ENCODE measurements at places on chromosomes 7 and 10. TPM values are rescaled to one million over a fixed set of nuclear protein-coding genes. Genes with fewer than 3 reads are reported as not detected.

GRCh38 chr10:114879541-114880158 lies 58.1 kb downstream of the FHIP2A start:
- H3K27me3 ChIP-seq, result no peaks in the 10 kb centered on the region
- H3K36me3 ChIP-seq, result no peaks in the 10 kb centered on the region
- H3K27ac ChIP-seq, result no peak overlapping the region
- H3K4me1 ChIP-seq, result 0 out of 2 replicates have a peak, but pooled peaks cover 2% of the 10 kb centered on the region

DNA sequence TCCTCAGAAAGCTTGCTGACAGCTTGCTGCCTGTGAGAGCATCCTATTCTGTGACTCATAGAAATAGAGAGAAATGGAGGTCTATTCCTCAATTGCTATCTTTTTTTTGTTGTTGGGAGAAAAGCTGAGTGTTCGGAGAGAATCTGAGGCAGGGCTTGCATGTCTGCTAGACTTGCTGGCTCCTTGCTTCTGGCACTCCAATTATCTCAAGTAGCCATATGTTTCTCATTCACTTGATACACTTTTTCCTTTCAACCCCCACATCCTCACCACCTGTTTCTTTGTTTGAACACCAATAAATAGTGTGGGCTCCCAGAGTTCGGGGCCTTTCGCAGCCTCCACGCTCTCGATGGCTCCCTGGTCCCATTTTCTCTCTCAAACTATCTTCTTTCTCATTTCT lies 172.2 kb downstream of the SH2D4B start:
- no peaks in the 10 kb centered on the region for H3K36me3 ChIP-seq
- H3K27me3 ChIP-seq, result no peaks in the 10 kb centered on the region
- no peak overlapping the region for H3K4me3 ChIP-seq
- H3K4me1 ChIP-seq, result peaks cover 4% of the 10 kb centered on the region
- no peak overlapping the region for H3K27ac ChIP-seq
- DNase-seq, result no peak

DNA sequence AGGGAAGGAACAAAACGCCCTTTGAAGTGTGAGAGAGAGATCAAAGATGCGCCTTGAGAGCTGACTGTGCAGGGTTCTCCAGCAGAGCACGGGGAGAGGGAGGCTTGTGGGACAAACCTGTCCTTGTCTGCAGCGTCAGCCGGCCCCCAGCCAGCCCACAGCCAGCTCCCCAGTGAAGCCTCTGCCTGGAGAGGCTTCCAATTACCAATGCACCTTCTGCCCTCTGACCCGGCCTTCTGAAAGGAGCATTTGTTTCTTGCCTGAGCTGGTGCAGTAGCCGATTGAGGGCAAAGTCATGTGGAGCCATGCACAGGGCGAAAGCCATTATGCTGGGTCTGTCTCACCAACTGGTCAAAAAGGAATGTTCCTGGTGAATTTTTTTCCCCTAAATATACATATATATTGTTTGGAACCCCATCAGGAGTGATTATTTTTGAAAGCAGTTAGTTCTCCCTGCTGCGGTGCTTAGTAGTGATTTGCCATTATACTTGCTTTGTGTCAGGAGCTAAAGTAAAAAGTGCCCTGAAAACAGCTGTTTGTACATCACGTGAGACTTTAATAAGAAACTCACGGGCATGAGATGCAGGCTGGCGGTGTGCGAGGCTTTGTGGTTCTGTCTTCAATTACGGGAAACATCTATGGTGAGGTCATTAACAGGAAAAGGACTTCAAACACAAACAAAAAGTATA lies 268.6 kb downstream of the KLF6 start:
- no peaks in the 10 kb centered on the region for H3K36me3 ChIP-seq
- no peaks in the 10 kb centered on the region for H3K4me1 ChIP-seq
- H3K4me3 ChIP-seq, result no peak overlapping the region
- H3K27ac ChIP-seq, result no peak overlapping the region

DNA sequence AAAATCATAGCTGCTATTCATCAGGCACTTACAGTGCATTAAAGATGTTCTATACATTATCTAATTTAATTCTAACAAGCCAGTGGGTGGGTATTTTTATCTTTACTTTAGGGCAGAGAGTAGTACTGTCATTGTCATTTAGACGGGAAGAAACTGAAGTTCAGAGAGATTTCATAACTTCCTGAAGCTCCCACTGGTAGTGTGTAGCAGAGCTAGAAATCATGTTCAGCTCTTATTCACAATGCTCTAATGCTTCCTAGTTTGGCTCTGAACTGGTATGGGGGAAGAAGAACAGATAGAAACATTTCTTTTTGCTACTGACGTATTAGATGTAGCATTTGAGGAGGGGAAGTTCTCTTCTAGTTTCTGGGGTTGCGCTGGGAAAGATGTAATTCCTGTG lies 116.7 kb downstream of the CYP26A1 start:
- H3K4me3 ChIP-seq, result no peak overlapping the region
- H3K27ac ChIP-seq, result no peak overlapping the region
- no peaks in the 10 kb centered on the region for H3K4me1 ChIP-seq
- no peaks in the 10 kb centered on the region for H3K27me3 ChIP-seq
- DNase-seq, result no peak
- no peaks in the 10 kb centered on the region for H3K36me3 ChIP-seq

GRCh38 chr10:87775766-87776165 lies 42.3 kb downstream of the ATAD1 start:
- H3K4me1 ChIP-seq, result no peaks in the 10 kb centered on the region
- no peaks in the 10 kb centered on the region for H3K27me3 ChIP-seq
- no peak overlapping the region for H3K27ac ChIP-seq

GRCh38 chr7:151869455-151869854 lies 7.5 kb downstream of the PRKAG2 start:
- no peak overlapping the region for H3K27ac ChIP-seq
- no peaks in the 10 kb centered on the region for H3K36me3 ChIP-seq
- H3K4me3 ChIP-seq, result no peak overlapping the region
- no peak for DNase-seq
- peaks cover 2% of the 10 kb centered on the region for H3K4me1 ChIP-seq
- no peaks in the 10 kb centered on the region for H3K27me3 ChIP-seq

- no peak overlapping the region for H3K27ac ChIP-seq
- no peaks in the 10 kb centered on the region for H3K27me3 ChIP-seq
- H3K4me1 ChIP-seq, result no peaks in the 10 kb centered on the region
- DNase-seq, result no peak
Observed at GRCh38 chr10:9238041-9238440, 1183.6 kb downstream of the GATA3 start.

DNA sequence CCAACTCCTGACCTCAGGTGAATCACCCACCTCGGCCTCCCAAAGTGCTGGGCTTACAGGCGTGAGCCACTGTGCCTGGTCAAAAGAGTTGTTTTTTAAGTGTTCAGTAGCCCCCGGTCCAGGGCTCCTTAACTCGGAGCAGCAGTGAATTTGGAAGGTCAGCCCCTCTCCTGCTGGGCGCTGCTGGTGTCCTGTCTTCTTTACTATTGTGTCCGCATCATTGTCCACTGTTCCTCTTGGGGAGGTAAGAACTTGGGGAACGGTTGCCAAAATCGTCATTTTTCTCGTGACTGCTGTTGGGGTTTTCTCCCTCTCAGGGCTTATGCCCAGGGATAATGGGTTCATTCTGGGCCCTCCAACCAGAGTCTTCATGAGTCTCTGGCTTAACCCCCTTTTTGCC lies 46.7 kb downstream of the CAMK1D start:
- H3K4me1 ChIP-seq, result no peaks in the 10 kb centered on the region
- H3K36me3 ChIP-seq, result no peaks in the 10 kb centered on the region
- H3K27me3 ChIP-seq, result no peaks in the 10 kb centered on the region
- no peak for DNase-seq
- no peak overlapping the region for H3K4me3 ChIP-seq

- no peak overlapping the region for H3K27ac ChIP-seq
- no peaks in the 10 kb centered on the region for H3K4me1 ChIP-seq
- no peak overlapping the region for H3K4me3 ChIP-seq
- H3K36me3 ChIP-seq, result no peaks in the 10 kb centered on the region
Observed at GRCh38 chr7:12351843-12352242, 51.8 kb downstream of the VWDE start.

- no peaks in the 10 kb centered on the region for H3K27me3 ChIP-seq
- H3K4me1 ChIP-seq, result no peaks in the 10 kb centered on the region
Observed at GRCh38 chr10:24118246-24118645, 90.7 kb upstream of the KIAA1217 start.

GRCh38 chr10:124554085-124554858 lies 92.6 kb downstream of the LHPP start:
- no peak overlapping the region for H3K27ac ChIP-seq
- peak; percentile 73 for DNase-seq
- peaks cover 61% of the 10 kb centered on the region for H3K36me3 ChIP-seq
- no peak overlapping the region for H3K4me3 ChIP-seq
- H3K4me1 ChIP-seq, result peaks cover 35% of the 10 kb centered on the region
- H3K27me3 ChIP-seq, result no peaks in the 10 kb centered on the region

DNA sequence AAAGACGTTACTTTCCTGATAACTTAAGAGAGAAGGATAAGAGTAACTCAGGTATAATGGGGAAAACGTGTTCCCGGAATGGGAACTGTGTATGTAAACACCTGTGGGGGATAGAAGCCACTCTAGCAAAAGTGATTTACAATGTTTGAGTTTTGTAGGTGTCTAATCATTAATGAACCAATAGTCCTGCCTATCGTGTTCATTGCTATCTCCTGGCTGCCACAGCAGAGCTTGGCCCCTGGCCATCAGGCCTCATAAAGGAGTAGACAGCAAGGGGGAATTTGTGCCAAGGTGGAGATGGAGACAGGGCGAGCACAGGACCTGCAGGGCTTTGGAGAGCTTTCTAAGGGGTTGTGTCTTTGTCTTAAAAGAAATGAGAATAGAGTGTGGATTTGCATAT lies 102.1 kb downstream of the GAD2 start:
- no peak overlapping the region for H3K27ac ChIP-seq
- H3K27me3 ChIP-seq, result no peaks in the 10 kb centered on the region
- no peaks in the 10 kb centered on the region for H3K4me1 ChIP-seq
- DNase-seq, result no peak
- no peak overlapping the region for H3K4me3 ChIP-seq

DNA sequence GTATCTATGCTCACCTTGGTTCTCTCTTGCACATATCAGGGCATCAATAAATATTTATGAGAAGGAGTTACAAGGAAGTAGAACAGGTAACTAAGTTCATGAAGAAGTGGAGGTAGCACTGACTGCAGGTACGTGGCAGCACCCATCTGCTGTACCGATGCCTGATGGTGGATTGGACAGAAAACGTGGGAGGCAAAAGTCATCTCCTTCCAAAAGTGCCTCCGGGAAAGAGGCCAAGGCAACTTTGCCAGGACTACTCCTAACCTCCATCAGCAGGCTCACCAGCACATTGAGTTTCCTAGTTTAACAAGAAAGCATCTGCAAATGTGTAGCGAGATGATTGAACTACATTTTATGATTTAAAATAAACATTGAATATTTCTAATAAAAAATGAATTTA lies 248.8 kb downstream of the ANKRD7 start:
- H3K27ac ChIP-seq, result no peak overlapping the region
- H3K27me3 ChIP-seq, result no peaks in the 10 kb centered on the region
- H3K4me1 ChIP-seq, result no peaks in the 10 kb centered on the region
- DNase-seq, result no peak
- H3K36me3 ChIP-seq, result no peaks in the 10 kb centered on the region

GRCh38 chr7:76342222-76342621 lies 16.6 kb downstream of the YWHAG start:
- no peaks in the 10 kb centered on the region for H3K4me1 ChIP-seq
- no peak overlapping the region for H3K4me3 ChIP-seq
- peaks cover 72% of the 10 kb centered on the region for H3K36me3 ChIP-seq
- DNase-seq, result no peak
- no peak overlapping the region for H3K27ac ChIP-seq

- H3K4me1 ChIP-seq, result no peaks in the 10 kb centered on the region
- no peak overlapping the region for H3K27ac ChIP-seq
- H3K4me3 ChIP-seq, result no peak overlapping the region
- H3K27me3 ChIP-seq, result no peaks in the 10 kb centered on the region
Observed at GRCh38 chr10:2099321-2099720, 362.0 kb upstream of the ADARB2 start.

DNA sequence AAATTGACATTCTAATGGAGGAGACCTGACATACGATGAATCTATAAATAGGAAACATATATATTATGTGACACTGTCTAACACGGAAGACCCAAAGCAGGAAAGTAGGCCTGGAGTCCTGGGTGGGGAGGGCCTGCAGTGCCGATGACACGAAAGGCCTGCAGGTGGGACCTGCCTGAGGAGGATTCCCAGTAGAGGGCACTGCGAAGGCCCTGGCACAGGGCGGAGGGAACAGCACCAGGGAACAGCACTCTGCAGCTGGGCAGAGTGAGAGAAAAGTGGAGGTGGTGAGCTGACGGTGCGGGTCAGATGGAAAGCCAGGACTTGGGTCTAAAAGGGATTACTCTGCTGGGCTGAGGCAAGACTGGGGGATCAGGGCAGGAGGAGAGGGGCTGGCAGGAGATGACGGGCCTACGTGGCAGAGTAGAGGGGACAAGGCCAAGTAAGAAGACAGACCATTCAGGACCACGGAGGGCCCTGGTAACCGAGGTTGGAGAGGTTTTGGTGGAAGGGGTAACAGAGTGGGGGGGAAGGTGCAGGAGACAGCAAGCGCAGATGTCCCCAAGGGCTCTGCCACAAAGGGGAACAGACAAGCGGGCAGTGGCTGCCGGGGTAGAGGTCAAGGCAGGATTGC lies 8.1 kb downstream of the ZNF746 start:
- no peak overlapping the region for H3K27ac ChIP-seq
- peaks cover 44% of the 10 kb centered on the region for H3K36me3 ChIP-seq
- H3K27me3 ChIP-seq, result no peaks in the 10 kb centered on the region
- DNase-seq, result no peak
- H3K4me3 ChIP-seq, result no peak overlapping the region
- no peaks in the 10 kb centered on the region for H3K4me1 ChIP-seq

GRCh38 chr10:57018452-57018851 lies 657.4 kb upstream of the ZWINT start:
- no peaks in the 10 kb centered on the region for H3K27me3 ChIP-seq
- no peak overlapping the region for H3K4me3 ChIP-seq
- H3K36me3 ChIP-seq, result no peaks in the 10 kb centered on the region

GRCh38 chr10:110817614-110818013 lies 54.1 kb upstream of the PDCD4 start:
- no peak overlapping the region for H3K27ac ChIP-seq
- no peaks in the 10 kb centered on the region for H3K36me3 ChIP-seq
- H3K4me1 ChIP-seq, result no peaks in the 10 kb centered on the region

DNA sequence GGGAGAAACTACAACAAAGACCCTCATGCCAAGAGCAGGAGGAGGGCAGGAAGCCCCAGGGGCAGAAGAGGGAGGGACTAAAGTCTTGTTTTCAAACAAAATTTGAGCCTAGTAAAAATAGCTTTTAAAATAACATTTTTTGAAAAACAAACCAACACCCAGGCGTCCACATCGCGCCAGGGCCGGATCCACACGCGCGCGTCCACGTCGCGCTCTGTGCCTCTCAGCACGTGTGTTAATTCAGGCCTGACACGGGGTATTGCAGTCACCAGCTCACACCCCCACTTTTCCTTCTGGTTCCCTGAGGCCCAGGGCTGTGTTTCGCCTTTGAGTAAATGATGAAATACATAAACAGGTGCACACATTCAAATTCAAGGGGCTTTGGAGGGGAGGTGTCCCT lies 196.2 kb downstream of the TCERG1L start:
- no peaks in the 10 kb centered on the region for H3K27me3 ChIP-seq
- peaks cover 4% of the 10 kb centered on the region for H3K4me1 ChIP-seq
- no peaks in the 10 kb centered on the region for H3K36me3 ChIP-seq
- no peak overlapping the region for H3K27ac ChIP-seq
- no peak for DNase-seq

The MLLT10 gene
- total RNA-seq, result 88.5 TPM

The MALRD1 gene
- total RNA-seq, result not detected

The SFXN2 gene
- 10.2 TPM for total RNA-seq

The BPGM gene
- 4.2 TPM for total RNA-seq

The FRMD4A gene
- not detected for total RNA-seq

The PAPOLB gene
- total RNA-seq, result not detected

All from Karpas-422 (cell line).